T47D (cell line): ENCODE measurements at places on chromosomes 5 and 9.
A peak's percentile ranks its signal among the peaks of the same experiment; 100 is the strongest.

GRCh38 chr9:92563116-92564100 is 27.6 kb upstream of the ECM2 start:
- no peak for DNase-seq

GRCh38 chr5:116583862-116584222 is 9.2 kb upstream of the SEMA6A start:
- no peak for DNase-seq

DNA sequence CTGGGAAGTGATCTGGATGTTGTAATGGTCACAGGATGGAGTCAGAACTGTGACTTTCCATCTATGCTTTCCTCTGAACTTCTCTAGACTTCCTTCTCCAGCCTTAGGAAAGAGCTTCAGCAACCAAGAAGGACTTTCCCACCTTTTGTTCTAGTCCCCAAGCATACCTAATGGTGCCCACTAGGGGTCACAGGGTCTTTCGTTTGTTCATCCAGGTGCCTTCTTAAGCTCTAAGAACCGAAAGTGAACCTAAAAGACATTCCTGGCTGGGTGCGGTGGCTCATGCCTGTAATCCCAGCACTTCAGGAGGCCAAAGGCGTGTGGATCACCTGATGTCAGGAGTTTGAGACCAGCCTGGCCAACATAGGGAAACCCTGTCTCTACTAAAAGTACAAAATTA is 1.8 kb upstream of the WNT8A start:
- DNase-seq, result no peak

GRCh38 chr9:125110464-125110863 is 32.9 kb downstream of the SCAI start:
- no peak for DNase-seq

GRCh38 chr5:51968756-51969155 is 585.5 kb downstream of the ISL1 start:
- DNase-seq, result no peak

GRCh38 chr5:78221964-78222451 is 72.5 kb downstream of the AP3B1 start:
- peak; percentile 23 for DNase-seq

DNA sequence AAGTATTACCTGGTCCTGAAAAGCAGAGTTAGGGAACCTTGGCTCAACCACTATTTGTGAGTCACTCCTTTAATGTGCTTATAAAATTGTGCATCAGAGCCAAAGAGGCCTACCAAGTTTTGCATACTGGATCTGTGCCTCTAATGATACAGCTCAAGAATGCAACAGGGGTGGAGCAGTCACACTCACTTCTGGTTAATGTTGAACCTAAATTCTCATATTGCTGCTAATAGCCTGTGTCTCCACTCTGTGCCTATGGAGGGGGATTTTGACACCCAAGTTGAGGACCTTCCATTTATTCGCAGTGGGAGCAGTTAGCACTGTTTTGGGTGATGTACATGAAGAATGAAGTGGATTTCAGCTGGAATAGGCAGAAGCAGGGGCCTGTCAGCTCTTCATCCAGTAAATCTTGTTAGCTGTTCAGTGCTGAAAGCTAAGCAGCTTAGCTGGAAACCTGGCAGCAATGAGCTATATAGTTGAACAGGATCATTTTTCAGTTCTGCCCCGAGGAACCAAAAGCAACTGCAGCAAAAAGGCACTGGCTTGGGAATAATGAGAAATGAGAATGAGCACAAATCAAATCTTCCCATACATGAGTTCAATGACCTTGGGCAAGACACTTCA is 9.7 kb downstream of the SH3TC2 start:
- DNase-seq, result no peak

GRCh38 chr9:107782381-107782780 is 292.8 kb upstream of the KLF4 start:
- no peak for DNase-seq

- DNase-seq, result no peak
These were observed 6.1 kb downstream of the S100Z start for GRCh38 chr5:76855961-76856360.

GRCh38 chr9:127092041-127092608 is 30.3 kb downstream of the ANGPTL2 start:
- no peak for DNase-seq

DNA sequence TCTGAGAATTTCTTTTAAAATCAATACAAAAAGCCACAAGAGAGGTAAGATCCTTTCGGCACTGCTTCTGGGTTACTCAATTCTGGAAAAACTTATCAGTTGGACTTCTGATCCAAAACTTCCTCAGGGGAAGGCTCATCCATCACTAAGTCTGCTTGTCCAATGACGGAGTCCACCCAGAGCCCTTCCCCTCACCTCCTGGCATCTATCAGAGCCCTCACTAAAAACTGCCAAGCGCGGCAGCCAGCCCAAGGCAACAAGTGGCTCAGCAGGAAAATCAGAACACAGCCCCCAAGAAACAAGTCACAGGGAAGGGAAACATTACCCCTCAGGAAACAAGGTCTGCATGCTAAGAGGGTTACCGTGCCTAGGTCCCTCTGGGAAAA is 869 bp upstream of the ESM1 start:
- DNase-seq, result no peak

DNA sequence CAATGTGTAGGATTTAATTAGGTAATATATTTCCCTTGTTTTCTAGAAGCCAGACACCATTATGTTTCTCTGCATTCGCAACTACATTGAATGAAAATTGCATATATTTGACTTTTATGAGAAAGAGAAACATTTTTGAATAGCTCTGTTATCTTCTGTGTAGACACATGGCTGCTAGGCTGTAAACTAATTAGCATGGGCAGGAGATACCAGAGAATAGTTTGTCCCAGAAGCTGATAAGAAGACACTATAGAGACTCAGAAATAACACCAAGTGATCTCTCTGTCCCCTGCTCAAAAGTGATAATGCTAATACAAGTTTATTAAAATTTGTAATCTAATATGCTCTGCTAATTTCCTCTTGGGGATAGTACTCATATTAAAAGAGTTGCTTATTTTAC is 198.0 kb upstream of the TUSC1 start:
- DNase-seq, result no peak

- no peak for DNase-seq
These were observed 79.9 kb downstream of the TAF11L14 start for GRCh38 chr5:17714186-17714585.

- DNase-seq, result no peak
These were observed 248.8 kb downstream of the ISL1 start for GRCh38 chr5:51632027-51632426.

- DNase-seq, result no peak
These were observed 108.8 kb upstream of the RAPGEF1 start for GRCh38 chr9:131848570-131849160.

DNA sequence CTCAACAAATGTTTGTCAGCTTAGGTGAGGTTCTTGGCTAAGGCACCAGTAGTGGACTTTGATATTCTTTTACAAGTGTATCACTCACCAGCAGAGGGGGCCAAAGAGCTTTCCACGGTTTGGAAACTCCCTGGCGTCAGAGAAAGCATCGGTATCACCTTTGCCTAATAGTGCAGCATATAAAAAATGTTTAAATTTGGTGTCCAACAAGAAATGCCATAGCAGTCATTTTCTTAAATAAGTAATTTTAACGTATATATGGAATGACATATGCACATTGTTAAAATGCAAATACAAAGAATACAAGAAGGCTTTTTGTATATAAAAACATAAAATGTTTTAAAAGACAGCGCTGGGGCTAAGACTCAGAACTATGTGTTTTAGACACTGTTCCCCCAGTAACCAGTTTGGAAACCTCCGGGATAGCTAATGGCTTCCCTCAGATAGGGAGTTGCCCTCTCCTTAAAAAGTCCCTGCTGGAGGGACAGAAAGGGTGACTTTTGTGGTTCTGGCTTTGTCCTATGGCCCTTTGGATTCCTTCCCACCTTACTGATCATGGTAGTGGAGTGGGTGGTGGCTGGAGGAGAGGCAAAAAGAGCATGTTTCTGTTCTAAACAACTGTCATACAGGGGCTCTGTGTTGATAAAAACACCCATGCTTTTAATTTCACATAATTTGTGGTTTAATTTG is 124.6 kb downstream of the GPBP1 start:
- DNase-seq, result peak; percentile 44

- no peak for DNase-seq
These were observed 20.1 kb upstream of the PFDN1 start for GRCh38 chr5:140322751-140323731.

GRCh38 chr9:120394058-120394669 is 185.8 kb downstream of the CDK5RAP2 start:
- DNase-seq, result no peak

DNA sequence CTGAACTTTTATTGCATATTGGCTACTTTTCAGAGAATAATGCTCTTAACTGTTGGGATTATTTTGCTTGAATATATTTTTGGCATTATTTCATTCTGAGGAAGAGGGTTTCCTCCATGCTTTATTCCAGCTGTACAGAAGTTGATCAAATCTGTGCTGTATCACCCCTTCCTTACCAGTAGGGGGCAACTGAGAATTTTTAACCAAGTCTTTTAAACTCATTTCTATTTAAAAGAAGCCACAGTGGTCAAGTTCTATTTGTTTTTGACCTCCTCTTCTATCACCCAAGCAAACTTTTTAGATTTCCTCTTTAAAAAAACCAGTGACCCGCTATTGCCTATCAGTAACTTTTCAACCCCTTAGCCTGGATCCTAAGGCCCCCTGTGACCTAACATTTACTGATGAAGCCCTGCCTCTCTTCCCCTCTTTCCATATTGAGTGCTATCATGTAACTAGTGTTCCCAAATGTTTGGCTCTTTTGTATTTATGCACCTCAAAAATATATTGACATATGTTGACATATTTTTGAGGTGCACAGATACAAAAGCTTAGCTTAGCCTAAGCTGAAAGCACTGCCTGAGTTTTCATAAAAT is 80.6 kb downstream of the FBXO4 start:
- DNase-seq, result no peak

GRCh38 chr5:159678657-159679392 is 237.5 kb upstream of the ADRA1B start:
- no peak for DNase-seq

- DNase-seq, result no peak
These were observed 39.0 kb downstream of the CACNA1B start for GRCh38 chr9:137916540-137916939.

- DNase-seq, result no peak
These were observed 37.1 kb downstream of the DNAJB5 start for GRCh38 chr9:35026671-35027070.

GRCh38 chr9:35341021-35341420 is 148.9 kb upstream of the RUSC2 start:
- DNase-seq, result no peak

GRCh38 chr5:77636641-77637169 is 1.8 kb downstream of the OTP start:
- DNase-seq, result no peak

DNA sequence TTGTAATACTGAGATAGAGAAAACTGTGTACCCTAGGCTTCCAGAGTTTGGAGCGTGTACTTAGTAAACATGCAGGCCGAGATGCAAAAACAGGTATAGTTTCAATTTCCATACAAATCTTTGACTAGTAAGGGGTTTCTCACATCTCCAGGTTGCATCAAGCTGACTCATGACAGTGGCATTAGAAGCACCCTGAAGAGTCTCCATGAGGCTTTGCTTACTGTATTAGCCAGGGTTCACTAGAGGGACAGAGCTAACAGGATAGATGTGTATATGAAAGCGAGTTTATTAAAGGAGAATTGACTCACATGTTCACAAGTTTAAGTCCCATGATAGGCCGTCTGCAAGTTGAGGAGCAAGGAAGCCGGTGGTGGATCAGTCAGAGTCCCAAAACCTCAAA is 275.3 kb upstream of the CDH6 start:
- no peak for DNase-seq

DNA sequence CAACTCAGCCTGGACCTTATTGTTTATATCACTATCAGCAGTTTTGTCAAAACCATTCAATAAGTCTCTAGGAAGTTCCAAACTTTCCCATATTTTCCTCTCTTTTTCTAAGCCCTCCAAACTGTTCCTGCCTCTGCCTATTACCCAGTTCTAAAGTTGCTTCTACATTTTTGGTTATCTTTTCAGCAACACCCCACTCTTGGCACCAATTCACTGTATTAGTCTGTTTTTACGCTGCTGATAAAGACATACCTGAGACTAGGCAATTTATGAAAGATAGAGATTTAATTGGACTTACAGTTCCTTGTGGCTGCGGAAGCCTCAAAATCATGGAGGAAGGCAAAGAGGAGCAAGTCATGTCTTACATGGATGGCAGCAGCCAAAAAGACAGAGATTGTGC is 744.4 kb upstream of the ADAMTS16 start:
- DNase-seq, result no peak

- no peak for DNase-seq
These were observed 313.9 kb downstream of the TLE1 start for GRCh38 chr9:81375187-81376100.

DNA sequence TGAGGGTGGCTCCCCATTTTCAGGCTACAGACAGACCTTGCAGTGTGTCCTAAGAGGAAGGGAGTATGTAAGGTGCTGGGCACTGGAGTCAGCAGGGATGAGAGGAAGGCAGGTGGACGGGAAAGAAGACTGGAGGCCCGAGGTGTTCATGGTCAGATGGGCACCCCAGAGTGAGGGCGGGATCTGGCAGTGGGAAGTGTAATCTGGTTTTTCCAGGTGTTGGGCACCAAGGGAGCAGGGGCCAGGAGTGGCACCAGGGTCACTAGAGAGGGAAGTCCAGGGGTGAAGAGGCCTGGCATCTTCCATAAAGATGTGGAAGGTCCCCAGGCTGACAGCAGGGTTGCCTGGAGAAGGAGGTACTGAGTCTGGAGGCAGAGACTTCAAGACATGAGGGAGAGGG is 29.7 kb downstream of the PITX1 start:
- DNase-seq, result no peak

DNA sequence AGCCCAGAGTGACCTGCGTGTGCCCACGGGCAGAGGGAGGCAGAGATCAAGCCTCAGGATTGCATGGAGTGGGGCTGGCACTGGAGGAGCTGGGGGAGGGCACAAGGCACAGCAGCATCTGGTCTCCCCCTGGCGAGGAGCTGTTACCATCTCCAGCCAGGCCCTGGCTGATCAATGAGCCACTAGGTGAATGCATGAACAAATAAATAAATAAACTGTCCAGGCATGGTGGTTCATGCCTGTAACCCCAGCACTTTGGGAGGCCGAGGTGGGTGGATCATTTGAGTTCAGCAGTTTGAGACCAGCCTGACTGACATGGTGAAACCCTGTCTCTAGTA is 14.3 kb upstream of the PSMB7 start:
- no peak for DNase-seq
